ENCODE measurements at places on chromosomes 3 and 15.
A peak's percentile ranks its signal among the peaks of the same experiment; 100 is the strongest.

DNA sequence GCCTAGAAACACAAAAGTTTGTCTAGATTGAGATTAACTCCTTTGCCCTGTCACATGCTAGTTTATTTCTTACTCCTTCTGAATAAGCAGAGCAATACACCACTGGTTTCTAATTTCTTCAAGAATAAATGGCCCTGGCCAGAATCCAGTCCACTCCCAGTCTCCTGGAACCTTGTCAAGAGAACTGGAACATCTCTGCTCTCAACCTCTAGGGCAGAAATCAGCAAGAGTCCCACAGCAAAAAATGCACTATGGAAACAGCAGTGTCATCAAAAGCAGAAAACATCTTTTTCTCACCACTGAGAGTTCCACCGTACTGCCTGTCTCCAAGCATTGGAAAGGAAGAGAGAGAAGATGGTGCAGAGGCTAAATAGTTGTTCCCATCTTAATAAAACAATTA lies 35.9 kb upstream of the PPP2R3A start:
- no peaks in the 10 kb centered on the region for H3K4me1 ChIP-seq
- no peaks in the 10 kb centered on the region for H3K27me3 ChIP-seq
- no peak for DNase-seq
- no peak overlapping the region for H3K4me3 ChIP-seq

- peak overlapping the region; percentile 96 for H3K4me3 ChIP-seq
- H3K27me3 ChIP-seq = no peaks in the 10 kb centered on the region
- DNase-seq = no peak
- peaks cover 41% of the 10 kb centered on the region for H3K36me3 ChIP-seq
- peaks cover 47% of the 10 kb centered on the region for H3K4me1 ChIP-seq
Measured at GRCh38 chr3:52238193-52238760, 681 bp downstream of the TWF2 start.

DNA sequence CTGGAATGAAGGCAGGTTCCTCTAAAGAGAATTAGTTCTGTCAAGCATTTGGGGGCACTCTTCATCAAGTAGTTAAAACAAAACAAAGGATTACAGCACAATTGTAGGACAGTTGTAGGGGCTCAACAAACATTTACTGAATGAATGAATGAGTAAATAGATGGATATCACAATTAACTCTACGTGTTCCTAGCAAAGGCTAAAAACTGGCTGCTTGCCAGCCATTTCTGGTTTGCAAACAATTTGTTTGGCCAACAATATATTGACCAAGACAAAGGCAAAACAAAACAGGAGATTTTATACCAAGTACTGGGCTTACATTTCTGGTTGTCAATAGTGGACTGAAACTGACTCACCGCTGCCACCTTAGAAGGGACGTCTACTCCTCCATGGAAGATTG lies 116.8 kb downstream of the ZNF280D start:
- no peaks in the 10 kb centered on the region for H3K36me3 ChIP-seq
- peaks cover 4% of the 10 kb centered on the region for H3K4me1 ChIP-seq
- no peak overlapping the region for H3K27ac ChIP-seq
- no peak overlapping the region for H3K4me3 ChIP-seq

DNA sequence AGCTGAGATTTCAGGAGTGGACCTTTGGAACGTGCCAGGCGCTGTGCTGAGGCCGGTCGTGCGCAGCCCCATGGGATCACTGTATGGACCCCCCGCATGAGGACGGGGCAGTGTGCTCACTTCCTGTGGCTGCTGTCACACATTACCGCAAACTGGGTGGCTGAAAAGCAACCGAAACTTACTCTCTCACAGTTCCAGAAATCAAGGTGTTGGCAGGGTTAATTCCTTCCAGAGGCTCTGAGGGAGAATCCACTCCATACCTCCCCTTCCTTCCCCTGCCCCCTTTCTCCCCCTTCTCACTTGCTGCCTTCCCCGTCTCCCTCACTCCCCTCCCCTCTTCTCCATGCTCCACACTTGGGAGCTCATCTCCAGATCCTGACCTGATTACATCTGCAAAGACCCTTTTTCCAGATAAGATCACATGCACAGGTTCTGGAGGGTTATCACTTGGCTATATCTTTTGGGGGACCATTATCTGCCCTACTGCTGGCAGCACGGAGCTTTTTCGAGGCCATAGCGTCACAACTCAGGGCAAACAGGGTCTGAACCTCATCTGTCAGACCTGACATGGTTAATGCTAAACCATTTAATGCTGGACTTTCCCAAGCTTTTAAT lies 41.2 kb downstream of the KLF13 start:
- H3K27ac ChIP-seq = peak overlapping the region; percentile 100
- H3K4me3 ChIP-seq = peak overlapping the region; percentile 13
- no peaks in the 10 kb centered on the region for H3K27me3 ChIP-seq
- H3K4me1 ChIP-seq = peaks cover 73% of the 10 kb centered on the region
- DNase-seq = no peak
- H3K36me3 ChIP-seq = peaks cover 43% of the 10 kb centered on the region

- DNase-seq = no peak
- H3K4me1 ChIP-seq = peaks cover 8% of the 10 kb centered on the region
- H3K4me3 ChIP-seq = no peak overlapping the region
- H3K27ac ChIP-seq = no peak overlapping the region
Measured at GRCh38 chr3:186214670-186215069, 105.8 kb upstream of the ETV5 start.

- no peaks in the 10 kb centered on the region for H3K4me1 ChIP-seq
- H3K36me3 ChIP-seq = no peaks in the 10 kb centered on the region
- no peaks in the 10 kb centered on the region for H3K27me3 ChIP-seq
- no peak overlapping the region for H3K27ac ChIP-seq
- H3K4me3 ChIP-seq = no peak overlapping the region
- no peak for DNase-seq
Measured at GRCh38 chr3:126961791-126962461, 21.0 kb upstream of the PLXNA1 start.

DNA sequence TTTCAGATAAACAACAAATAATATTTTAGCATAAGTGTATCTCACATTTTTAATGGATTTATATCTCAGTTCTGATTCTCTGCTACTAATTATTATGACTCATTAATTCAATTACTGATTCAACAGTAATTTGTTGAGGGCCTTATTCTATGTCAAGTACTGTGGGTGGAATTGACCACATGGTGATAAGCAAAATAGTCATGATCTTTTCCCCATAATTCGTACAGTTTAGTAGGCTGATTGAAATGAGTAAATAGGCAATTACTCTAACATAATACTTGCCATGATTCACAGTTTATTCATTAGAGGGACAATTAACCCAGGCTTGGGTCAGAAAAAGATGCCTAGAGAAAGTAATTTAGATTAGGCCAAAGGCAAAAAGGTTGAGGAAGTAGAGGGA lies 60.9 kb upstream of the SLC4A7 start:
- no peak for DNase-seq
- no peaks in the 10 kb centered on the region for H3K36me3 ChIP-seq
- H3K27ac ChIP-seq = no peak overlapping the region

DNA sequence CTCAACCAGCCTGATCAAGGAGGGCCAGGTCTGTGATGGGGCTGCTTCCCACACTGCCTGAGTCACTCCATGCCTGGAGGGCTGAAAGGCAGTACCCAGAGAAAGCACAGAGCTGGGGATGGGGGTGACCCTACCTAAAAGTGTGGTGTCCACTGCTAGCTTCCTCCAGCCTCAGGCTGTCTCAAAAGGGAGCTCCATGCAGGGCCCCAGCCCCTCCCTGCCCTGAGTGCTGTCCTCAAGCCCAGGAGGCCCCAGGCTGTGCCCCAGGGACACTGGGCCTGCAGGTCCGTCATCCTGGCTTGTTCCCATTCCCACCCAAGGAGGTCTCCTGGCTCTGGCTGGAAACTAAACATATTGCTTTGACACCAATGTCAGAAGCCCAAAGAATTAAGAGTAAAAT lies 56.8 kb downstream of the ZNF445 start:
- H3K4me3 ChIP-seq = no peak overlapping the region
- H3K27ac ChIP-seq = no peak overlapping the region
- H3K4me1 ChIP-seq = no peaks in the 10 kb centered on the region
- H3K27me3 ChIP-seq = no peaks in the 10 kb centered on the region
- no peak for DNase-seq
- H3K36me3 ChIP-seq = no peaks in the 10 kb centered on the region

All from activated T-helper 2 cell treated with anti-CD3 and anti-CD28 coated beads, Interferon-gamma antibody, Interleukin-2, Interleukin-4, amounts not matched to agents 10 μg/mL and 5 μg/mL and 100 μg/mL, durations not matched to agents 14 hours and 24 hours and 36 hours (primary cell).